ENCODE measurements at places on chromosomes 3 and 15.

DNA sequence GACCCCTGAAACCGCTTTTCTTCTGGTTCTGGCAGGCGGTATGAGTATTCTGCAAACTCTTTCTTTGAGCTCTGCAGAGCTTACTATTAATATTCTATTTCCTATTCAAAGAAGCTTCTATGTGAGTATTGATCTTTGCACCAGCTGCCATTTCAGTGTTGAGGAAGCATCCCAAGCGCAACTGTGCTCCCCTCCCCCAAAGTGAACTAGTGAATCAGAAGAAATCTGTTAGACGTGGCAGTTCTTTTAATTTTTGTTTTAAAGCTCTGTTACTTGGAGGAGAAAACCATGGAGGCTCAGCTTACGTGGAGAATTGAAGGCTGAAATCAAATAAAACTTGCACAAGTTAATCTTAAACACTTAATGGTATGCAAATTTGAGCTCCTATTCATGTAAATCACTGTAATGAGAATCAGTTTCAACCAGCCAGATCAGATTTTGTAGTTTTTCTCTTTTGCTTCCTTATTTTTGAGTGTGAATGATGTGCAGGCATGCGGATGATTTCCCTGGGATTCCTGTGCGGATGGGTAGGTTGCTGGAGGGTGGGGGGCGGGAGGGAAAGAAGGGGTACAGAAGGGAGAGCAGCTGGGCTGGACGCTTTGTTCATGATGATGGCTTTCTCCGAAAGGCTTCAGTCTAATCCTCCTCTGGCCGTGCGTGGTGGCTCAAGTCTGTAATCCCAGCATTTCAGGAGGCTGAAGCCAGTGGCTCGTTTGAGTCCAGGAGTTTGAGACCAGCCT is 16.1 kb upstream of the AGBL1 start:
- DNase-seq = no peak

- no peak for DNase-seq
These were observed 60.0 kb upstream of the MNS1 start for GRCh38 chr15:56524915-56525314.

DNA sequence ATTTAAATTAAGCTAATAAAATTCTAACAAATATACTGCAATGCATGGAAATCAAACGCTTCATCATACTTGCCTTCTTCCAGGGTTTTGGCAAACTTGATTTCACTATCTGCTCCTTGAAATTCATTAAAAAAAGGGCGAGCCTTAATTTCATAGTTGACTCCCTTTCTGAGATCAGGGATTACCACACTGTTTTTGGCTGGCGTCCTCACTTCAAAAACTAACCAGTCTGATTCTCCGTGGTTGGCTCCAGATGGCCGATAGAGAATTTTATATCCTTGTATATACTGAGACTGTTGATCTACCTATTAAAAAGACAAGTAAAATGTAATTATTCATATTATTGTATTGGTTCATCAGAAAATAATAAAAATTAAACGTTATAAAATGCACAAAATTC is 1106.8 kb downstream of the ROBO1 start:
- DNase-seq = no peak

DNA sequence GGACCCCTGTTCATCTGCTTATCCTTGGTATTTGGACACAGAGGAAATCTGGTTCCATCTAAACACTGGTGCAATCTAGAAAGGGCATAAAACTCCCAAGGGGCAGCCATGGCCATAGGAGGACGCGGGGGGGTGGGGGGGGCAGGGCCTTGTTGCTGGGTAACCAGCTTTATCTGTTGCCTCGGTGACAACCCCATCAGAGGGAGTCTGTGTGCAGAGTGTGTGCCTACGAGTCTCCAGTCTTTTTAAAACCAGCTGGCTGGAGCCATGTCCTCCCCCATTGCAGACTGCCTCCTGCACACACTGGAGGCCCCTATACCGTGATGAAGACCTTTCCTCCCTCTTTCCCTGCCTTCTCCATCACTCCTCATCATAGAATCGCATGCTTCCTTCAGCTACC is 26.4 kb upstream of the CORO2B start:
- no peak for DNase-seq

- no peak for DNase-seq
These were observed 21.6 kb downstream of the ADAMTS9 start for GRCh38 chr3:64666171-64666588.

GRCh38 chr3:138921316-138922292 is 25.3 kb downstream of the FOXL2 start:
- DNase-seq = no peak

GRCh38 chr15:101433396-101433795 is 56.1 kb downstream of the PCSK6 start:
- no peak for DNase-seq

DNA sequence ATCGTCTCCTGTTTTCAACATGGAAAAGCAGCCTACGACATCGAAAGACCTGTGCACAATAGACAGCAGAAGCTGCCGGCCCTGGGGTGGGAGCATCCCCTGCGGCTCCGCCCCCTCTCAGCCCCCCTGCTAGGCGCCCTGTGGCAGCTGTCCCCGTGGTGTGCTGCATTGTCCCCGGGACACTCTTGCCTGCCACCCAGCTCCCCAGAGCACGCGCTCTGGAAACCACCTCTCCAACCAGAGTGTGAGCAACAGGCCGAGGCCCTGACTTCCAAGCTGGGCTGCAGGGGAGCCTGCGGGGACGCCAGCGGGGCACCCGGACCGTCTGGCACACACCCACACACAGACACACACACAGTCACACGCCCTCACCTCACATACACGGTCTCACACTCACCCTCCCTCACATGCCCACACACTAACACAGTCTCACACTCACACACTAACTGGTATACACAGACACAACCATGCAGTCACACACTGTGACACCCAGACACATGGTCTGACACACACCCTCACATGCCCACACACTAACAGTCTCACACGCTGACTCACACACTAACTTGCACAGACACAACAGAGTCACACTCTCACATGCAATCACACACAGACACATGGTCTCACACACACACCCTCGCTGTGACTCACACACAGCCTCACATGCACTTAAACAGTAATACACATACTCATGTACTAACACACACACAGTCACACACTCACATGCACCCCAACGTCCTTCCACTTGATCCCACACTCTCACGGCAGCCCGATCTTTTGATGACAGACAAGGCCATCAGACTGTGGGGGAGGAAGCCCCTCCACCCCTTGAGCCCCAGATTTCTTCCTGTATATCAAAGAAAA is 94.7 kb downstream of the OCA2 start:
- no peak for DNase-seq

GRCh38 chr3:53353202-53353601 is 5.9 kb upstream of the DCP1A start:
- no peak for DNase-seq

- no peak for DNase-seq
These were observed 244.2 kb upstream of the ST8SIA2 start for GRCh38 chr15:92149465-92149864.

- DNase-seq = no peak
These were observed 20.6 kb downstream of the COPS2 start for GRCh38 chr15:49134683-49135341.

- no peak for DNase-seq
These were observed 313.9 kb upstream of the NR2E3 start for GRCh38 chr15:71496336-71496955.

- no peak for DNase-seq
These were observed 36.3 kb upstream of the FAM107A start for GRCh38 chr3:58613236-58614132.

- DNase-seq = no peak
These were observed 2.0 kb upstream of the OR5H6 start for GRCh38 chr3:98262046-98262445.

DNA sequence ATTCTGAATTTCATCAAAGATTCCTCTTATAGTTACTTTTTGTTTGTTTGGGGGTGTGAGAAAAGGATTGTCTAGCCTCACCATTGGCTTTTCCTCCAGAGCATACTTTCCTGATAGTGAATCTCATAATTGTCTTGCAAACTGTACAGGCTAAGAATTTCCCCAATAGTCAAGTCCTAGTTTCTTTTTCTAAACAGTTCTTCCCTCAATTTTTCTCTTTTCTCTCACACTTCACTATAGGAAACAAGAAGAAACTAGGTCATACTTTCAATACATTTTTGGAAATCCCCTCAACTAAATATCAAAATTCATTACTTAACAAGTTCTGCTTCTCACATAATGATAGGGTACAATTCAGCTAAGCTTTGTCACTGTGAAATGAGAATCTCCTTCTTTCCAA is 241.9 kb downstream of the IL20RB start:
- no peak for DNase-seq

- DNase-seq = no peak
These were observed 353.3 kb downstream of the LPP start for GRCh38 chr3:188507244-188507720.

DNA sequence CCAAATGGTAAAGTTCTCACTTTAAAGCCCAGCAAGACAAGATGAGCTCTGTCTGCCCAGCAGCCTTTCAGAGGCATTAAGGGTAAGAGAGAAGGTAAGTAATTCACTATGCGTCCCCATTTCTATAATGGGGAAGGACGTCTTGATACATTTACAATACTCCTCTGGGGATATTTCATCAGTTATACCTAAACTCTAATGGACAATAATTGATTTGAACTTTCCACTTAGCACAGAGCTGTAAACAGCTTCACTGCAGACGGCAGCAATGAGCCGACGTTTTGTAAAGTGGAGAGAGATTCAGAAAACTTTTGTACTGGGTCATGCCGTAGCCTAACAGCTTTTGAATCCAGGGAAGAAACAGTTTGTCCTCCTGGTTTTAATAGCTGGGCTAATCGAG is 127.4 kb downstream of the TIGIT start:
- DNase-seq = no peak

GRCh38 chr15:101578443-101578894 is 73.7 kb downstream of the TM2D3 start:
- DNase-seq = no peak

DNA sequence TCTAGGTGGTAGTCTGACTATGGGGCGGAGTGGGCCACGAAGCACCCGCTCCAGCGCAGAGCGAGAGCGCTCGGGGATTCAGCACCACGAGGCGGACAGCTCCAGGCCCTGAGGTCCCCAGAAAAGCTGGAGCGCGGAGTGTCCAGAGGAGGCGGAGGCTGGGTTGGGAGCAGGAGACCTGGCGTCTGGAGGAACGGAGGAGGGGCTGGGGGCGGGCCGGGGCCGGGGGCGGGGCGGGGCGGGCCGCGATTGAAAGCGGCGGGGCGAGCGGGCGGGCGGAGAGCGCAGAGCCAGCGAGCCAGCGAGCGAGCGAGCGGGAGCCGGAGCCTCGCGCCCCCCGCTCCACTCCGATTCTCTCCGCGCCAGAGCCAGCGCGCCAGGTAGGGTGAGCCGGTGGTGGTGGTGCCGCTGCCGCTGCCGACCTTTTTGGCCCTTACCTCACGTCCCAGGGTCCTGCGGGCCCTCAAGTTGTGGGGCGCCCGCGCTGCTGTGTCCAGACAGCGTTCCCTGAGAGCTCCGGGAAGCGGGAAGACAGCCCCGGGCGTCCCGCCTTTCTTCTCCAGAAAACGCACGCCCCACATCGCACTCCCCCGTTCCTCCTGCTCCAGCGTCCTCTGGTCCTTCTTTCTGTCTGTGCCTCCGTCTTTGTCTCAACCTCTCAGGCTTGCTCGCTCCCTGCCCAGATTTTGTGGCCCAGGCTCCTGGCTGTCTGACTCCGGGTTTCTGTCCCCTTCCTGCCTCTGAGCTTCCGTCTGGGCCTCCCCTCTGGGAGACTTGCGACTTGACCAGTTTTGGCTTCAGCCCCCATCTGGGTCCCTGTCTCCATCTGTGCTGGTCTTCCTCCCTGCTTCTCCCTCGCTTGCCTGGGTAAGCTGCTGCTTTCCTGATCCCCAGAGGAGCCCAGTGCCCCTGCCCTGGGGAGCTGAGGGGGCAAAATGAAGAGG is at the start of gene GRM2:
Gene GRM2 (plus strand): TSS at position 281 of the 944 bp plus-strand sequence. CDS start 1,916 bp downstream, outside the sequence.
- DNase-seq = no peak

- DNase-seq = no peak
These were observed 53.6 kb downstream of the PAK2 start for GRCh38 chr3:196793246-196793645.

DNA sequence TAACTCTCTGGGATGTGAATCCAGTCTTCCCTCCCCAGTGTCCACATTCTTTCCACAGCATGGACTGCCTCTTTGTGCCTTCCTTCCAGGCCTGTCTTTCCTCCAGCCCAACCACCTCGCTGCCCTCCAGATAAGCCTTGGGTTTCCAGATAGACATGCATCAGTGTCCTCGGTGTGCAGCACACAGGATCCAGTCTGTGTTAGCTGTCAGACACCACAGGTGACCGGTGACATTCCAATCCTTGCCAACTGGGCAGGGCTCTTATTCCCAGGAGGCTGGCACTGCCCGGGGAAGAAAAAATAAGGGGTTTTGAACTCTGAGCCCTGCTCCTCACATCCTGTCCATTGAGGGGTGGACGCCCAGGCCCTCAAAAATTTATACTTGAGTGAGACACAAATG is 6.0 kb upstream of the SLC6A1 start:
- no peak for DNase-seq

- no peak for DNase-seq
These were observed at the start of gene BHLHE40 for GRCh38 chr3:4979428-4980228. Gene BHLHE40 (plus strand): TSS chr3:4979437. CDS start chr3:4979719, 282 bp downstream.

- no peak for DNase-seq
These were observed 966 bp upstream of the C3orf80 start for GRCh38 chr3:160224256-160224655.

DNA sequence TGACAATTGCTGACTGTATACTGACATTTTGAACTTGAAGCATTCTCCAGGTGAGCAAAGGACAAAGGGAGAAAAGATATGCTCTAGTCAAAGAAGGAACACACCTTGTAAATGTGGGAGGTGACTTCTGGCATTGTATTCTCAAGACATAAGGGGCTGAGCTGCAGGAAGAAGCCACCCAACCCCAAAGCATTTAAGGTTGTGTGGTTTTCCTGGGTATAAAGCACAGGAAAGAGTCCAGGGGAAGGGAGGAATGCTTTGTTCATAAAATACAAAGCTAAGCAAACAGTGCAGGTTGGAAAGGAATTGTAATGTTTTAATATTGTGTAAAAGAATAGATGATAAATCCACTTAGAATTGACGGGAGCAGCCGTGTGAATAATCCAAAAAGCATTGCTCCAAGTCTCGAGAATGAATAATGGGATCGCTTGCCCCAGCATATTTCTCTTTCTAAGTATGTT is 102.4 kb upstream of the LRIG1 start:
- no peak for DNase-seq

DNA sequence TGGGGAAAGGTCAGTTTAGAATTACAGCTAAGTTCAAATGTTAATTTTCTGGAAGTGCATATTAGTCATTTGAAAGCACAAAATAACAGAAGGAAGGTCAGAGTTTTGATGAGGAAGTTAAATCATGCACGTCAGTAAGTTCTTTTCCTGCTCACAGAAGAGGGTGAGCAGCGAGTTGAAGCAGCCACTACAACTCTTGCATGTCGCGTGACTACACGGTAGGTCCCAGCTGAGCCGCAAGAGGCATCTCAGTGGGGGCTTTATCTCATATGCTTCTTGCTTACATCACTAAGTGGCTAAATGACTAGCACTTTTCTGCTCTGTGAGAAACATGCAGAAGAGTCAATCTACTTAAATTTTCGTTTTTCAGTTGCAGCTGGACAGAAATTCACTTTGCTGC is 21.3 kb upstream of the SEC62 start:
- peak; percentile 5 for DNase-seq

DNA sequence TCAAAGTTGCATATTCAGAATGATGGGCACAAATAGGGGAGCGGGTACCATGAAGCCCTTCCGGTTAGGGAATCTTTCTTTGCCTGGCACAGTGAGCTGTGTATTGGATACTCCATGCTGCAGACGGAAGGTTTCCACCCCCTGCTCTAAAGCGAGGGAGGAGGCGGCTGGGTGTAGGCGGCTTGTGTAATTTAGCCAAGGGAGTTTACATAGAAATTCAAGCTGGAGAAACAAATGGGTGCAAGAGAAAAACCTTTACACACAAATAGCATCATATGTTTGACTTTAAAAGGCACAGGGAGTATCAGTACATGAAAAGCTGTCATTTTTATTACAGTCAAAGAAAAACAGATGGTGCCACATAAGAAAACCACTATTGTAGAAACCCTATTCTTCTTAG is 59.3 kb upstream of the ADCY5 start:
- DNase-seq = no peak

All from stimulated activated CD4-positive, alpha-beta T cell treated with anti-CD3 and anti-CD28 coated beads, Interleukin-12 subunit alpha, Interleukin-12 subunit beta, amount 100 ng/mL, for 24 hours (primary cell).